ENCODE measurements at places on chromosomes 1 and 21. TPM values are rescaled to one million over a fixed set of nuclear protein-coding genes. Genes with fewer than 3 reads are reported as not detected.

DNA sequence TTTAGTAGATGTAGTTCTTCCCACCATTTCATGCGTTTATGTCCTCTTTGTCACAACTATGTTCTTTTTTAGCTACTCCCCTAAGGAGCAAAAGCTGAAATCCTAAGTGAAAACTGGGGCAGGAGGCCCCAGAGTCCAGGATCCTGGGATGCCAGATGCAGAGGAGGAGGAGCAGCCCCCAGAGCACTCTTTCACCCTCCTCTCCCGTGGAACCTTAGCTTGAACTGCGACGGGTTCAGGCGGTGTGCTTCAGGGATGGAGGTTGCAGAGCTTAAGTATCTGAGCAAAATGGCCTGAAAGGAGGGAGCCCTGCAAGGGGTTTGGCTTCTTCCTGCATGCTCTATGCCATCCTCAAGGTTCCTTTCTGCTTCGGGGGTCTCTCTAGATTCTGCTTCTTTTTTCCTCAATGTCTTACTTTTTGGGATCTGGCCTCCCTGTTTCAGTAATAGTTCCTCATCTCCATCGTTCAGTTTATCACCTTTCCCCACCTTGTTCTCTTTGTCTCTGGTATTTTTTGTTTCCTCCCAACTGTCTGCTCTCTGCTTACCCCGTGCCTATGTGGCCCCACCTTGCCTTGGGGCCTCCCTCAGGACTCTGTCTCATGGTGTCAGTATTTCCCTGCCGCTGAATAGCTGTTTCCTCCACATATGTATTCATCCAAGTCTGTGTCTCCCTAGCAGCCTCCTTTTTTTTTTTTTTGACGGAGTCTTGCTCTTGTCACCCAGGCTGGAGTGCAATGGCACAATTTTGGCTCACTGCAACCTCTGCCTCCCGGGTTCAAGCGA is 2.7 kb upstream of the NHLH1 start:
- DNase-seq, result no peak

DNA sequence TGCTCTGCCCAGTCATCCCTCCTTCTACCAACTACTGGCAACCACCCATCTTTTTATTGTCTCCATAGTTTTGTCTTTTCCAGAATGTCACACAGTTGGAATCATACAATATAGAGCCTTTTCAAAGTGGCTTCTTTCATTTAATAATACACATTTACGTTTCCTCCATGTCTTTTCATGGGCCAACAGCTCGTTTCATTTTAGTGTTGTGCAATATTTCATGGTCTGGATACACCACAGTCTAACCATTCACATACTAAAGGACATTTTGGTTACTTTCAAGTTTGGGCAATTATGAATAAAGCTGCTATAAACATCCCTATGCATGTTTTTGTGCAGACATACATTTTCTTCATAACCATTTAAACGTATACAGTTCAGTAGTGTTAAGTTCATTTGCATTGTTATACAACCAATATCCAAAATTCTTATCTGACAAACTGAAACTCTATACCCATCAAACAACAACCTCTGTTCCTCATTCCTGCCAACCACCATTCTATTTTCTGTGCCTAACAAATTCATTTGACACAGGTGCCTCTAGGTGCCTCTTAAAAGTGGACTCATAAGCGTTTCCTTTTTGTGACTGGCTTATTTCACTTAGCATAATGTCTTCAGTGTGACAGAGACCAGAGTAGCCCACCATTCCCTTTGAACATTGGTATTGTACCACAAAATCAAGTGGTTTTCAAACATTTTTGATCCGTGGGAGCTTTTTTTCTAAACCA is 138.1 kb downstream of the NR5A2 start:
- no peak for DNase-seq

LCE1D gene
- total RNA-seq, result not detected

DNA sequence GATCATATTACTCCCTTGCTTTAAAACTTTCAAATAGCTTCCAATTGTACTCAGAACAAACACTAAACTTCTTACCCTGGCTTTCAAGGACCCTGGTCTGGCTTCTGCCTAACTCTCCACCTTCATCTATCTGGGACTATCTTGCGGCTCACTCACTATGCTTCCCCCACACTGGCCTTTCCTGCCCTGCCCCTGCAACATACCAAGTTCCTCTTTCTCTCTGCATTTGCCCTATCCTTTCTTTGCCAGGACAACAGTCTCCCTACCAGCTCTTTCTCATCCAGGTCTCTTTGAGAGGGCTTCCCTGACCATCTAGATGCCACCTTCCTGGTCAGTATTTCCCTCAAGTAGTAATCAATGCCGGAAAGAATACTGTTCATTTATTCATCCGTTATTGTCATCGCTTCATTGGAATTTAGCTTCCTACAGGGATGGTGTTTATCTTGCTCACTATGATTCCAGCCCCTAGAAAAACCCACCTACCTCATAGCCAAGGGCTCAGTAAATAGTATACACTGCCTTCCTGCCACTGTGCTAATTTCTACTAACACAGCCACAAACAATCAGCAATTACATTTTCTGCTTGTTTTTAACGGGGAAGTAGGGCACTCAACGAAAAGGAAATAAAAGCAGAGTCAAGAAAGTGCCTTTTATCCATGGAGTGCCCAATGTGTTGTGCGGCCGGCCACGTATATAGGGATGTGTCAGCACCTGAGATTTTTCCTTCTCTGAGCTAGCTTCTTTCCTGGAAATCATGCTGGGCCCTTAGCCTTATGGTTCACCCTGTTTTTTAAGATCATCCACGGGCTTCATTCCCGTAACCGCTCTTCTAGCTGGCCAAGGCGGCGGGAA is 521 bp upstream of the CDC7 start:
- DNase-seq, result no peak

ETNK2 gene
- 3.6 TPM for total RNA-seq

OR10Z1 gene
- not detected for total RNA-seq

GRCh38 chr1:97004054-97004453 is 282.5 kb downstream of the PTBP2 start:
- DNase-seq, result no peak

DNA sequence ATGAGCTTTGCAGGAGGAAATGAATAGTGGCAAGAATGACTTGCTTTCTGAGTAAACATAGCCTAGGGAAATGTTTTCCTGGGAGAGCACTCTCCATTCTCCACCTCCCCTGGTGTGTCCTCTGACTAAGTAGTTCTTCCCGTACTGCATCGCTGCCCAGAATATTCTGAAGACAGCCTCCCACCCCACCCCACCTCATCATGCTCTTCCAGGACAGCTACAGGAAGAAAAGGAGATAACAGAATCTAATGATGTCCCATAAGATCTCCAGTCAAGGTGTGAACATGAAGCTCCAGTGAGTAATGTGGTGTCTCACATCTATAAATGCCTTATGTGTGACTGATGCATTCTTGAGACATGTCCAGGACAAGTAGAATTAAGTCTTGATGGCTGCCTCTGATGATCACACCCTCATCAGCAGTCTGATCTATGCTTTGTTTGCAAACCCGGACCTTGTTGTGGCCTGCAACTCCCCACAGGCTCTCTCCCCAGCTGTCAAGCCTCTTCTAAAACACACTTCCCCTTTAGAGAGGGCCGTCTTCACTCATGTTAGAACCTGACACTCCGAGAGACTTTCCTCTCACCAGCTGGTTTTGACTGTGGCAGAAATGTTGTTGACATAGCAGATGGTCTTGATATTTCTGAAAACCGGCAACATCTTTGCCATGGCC is 183.0 kb downstream of the CYYR1 start:
- no peak for DNase-seq

DNA sequence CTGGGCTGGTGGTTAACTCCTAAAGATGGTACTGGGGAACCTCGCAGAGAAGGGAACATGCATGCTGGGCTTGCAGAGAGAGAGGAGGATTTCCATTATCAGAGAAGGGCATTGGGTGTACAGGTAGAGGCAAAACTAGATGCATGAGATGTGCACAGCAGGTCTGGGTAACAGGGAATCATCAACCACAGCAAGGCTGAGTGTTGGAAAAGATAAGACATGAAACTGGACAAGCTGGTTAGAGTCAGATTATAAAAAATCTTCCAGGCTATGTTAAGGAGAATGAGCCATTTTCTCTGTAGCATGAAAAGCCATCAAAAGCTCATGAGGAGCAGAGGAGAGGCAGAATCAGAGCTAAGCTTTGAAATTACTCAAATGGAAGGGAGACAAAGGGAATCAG is 147.8 kb downstream of the VAV3 start:
- no peak for DNase-seq

CHIA gene
- 6.3 TPM for total RNA-seq

GRCh38 chr1:244405856-244406255 is 45.9 kb downstream of the ADSS2 start:
- no peak for DNase-seq

GBP7 gene
- total RNA-seq, result 0.32 TPM

DNA sequence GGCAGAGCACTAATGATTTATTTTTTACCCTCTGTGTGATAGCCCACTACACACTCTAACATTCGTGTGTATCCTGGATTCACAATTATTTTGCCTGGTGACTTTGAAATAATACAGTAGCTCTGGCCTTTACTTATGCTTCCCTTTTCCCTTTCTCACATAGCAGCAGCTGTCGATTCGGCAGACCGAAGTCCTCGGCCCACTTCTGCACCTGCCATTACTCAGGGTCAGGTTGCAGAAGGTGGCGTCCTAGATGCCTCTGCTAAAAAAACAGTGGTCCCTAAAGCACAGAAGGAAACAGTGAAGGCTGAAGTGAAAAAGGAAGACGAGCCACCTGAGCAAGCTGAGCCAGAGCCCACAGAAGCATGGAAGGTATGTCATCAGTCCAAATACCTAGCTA is 70.8 kb downstream of the TMEM200B start:
- no peak for DNase-seq

DNA sequence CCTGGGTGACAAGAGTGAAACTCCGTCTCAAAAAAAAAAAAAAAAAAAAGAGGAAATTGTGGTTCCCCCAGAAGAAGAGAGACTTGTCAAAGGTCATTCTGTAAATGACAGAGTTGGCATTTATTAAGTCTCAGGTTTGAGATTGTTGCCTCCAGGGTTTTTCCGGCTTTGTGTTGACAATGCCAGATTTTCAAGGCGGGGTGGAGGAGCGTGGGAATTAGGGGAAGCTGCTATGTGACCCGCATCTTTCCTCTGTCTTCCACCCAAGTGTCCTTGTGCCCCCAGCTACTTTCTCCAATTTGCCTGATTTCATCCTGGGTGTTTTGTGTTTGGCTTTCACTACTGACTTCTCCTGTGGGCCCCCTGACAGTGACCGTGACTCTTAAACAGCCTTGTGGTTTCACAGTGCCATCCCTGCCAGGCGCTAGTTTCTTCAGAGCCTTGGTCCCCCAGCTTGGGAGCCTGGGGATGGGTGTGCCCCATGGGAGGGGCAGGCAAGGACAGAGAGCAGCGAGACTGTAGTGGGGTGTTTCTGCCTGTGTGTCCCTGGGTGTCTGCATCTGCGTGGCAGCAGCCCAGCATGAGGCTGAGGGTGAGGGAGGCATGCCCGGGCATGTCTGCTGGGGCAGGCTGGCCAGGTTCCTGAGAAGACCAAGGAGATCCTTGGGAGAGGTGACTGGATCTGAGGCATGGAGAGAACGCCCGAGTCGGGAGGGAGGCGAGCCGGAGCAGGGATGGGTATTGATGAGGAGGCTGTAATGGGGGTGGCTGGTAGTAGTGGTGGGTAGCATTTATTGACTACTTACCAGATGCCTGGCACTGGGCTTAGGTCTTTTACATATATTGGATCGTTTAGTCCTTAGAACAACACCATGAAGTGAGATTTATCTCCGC is 46.3 kb downstream of the IER5 start:
- DNase-seq, result peak; percentile 84

COL6A1 gene
- total RNA-seq, result 175 TPM

- no peak for DNase-seq
Measured at GRCh38 chr1:185049670-185050069, 4.3 kb downstream of the RNF2 start.

AVPR1B gene
- total RNA-seq, result not detected

DNA sequence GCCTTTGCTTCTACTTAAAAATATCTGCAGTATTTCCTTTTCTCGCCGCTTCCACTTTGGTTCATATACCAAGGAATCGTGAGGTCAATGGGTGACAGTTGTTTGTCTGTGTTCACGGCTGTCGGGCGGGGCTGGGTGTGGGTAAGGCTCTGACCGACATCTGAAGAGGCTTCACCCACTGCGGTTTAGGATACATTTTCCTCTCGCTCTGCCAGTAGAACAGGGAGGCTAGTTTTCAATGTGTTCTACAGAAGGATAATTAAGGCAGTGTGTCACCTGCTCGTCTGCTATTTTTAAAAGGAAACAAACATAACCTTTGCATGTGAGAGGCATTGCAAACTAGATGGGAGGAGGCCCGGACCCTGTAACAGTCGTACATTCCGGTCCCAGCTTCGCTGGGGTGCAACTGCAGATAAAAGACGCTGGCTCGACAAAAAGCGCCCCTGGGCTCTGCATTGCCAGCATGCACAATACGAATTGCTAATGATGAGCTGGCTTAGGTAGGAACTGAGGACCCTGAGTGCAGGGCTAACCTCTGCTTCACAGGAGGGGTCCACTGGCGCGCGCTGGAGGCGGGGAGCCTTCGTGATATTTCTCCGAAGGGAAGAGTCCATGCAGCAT is 8.5 kb upstream of the ERG start:
- DNase-seq, result no peak

ASAP3 gene
- 35.9 TPM for total RNA-seq

DNA sequence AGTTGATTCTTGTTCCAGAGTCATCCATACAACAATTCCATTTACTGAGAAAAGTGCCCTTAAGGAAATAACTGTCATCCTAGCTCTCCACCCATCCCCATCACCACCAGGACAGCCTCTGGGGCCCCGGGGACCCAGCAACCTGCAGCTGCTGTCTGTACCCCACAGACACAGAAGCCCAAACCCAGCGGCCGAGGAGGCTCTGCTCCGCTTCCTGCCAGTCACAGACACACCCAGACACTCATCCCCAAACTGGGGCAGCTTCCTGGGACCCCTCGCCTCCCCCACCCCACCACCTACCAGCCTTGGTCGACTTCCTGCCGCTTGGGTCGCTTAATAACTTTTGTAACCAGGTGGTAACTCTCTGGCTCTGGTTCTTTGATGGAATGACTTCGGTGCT is 121.6 kb upstream of the SLC25A33 start:
- DNase-seq, result no peak

GRCh38 chr1:183882335-183883167 is 77.6 kb downstream of the RGL1 start:
- no peak for DNase-seq

DNA sequence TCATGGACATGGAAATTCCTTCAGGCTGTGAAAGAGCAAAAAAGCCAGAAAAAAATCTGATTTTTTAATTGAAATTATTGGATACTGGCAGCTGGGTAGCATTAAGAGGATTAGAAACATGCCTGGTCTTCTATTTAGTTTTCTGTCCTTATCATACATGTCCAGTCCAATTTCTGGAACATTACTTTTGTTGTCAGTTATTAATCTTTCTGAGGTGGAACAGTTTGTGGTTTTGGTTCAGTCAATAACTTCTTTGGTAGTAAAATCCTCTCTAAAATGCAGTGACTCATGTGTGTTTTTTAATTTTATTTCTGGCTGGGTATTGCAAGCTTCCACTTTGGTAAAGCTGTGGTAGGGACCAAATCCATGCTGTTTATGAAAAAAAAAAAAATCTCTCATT is 687.0 kb upstream of the ADGRL2 start:
- DNase-seq, result no peak

GOLT1A gene
- total RNA-seq, result 22.4 TPM

RUNX3 gene
- total RNA-seq, result 13.1 TPM

- no peak for DNase-seq
Measured at GRCh38 chr1:67468066-67468718, 38.0 kb upstream of the SERBP1 start.
